ENCODE measurements at places on chromosomes 4 and X.
A peak's percentile ranks its signal among the peaks of the same experiment; 100 is the strongest.

GRCh38 chrX:15072880-15073279 lies 197.0 kb downstream of the ASB9 start:
- DNase-seq: no peak

- no peak for DNase-seq
Measured at GRCh38 chr4:109040441-109040840, 262.0 kb downstream of the COL25A1 start.

DNA sequence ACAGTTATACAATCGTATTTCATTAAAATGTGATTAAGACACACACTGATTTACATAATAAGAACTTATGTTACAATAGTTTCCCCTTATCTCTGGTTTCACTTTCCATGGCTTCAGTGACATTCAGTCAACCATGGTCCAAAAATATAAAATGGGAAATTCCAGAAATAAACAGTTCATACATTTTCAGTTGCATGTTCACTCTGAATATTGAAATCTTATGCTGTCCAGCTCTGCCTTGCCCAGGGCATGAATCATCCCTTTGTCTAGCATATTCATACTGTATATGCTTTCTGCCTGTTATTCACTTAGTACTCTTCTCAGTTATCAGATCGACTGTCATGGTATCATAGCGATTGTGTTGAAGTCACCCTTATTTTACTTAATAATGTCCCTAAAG lies 173.8 kb upstream of the DCAF12L2 start:
- DNase-seq: no peak

- no peak for DNase-seq
Measured at GRCh38 chr4:181502611-181503010, 740.6 kb upstream of the TENM3 start.

- DNase-seq: no peak
Measured at GRCh38 chr4:25161593-25161950, 1.3 kb upstream of the SEPSECS start.

DNA sequence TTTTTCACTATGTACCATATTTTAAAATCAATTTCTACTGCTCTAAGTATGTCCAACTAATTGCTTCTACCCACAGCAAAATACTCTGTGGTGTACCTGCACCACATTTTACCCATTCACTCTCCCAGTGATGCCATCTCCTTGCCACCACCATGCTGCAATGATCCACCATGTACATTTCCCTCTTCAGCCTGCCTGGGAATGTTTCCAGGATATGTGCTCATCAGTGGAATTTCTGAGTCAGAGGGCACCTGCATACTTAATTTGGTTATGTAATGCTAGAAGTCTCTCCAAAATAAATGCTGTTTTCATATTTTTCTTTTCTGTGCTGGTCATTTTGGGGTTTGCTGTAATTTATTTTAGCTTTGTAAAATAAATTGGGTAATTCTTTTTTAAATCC lies 33.2 kb upstream of the OCIAD2 start:
- DNase-seq: no peak

DNA sequence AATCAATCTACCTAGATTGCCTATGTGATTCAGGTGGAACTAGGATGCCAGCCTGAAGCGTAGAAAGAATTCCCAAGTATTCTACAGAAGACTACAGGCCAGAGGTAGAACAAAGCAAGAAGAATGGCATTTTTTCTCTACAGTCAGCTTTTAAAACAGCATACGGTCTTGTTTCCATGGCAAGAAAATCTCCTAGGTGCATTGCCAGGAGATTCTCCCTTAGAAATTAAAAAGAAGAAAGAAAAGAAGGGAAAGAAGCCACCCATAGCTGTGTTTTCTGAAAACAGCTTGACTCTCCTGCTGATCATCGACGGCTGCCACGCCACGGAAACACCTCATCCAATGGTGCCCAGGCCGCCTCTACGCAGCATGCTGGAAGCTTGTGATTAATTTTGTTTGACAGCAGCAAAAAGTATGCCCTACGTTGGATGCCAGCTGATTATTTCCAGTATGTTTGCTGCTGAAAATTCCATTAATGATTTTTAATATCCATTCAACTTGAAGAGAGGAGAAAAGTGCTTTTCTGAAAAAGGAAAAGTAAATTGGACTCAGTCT lies 24.1 kb downstream of the ANK2 start:
- no peak for DNase-seq

DNA sequence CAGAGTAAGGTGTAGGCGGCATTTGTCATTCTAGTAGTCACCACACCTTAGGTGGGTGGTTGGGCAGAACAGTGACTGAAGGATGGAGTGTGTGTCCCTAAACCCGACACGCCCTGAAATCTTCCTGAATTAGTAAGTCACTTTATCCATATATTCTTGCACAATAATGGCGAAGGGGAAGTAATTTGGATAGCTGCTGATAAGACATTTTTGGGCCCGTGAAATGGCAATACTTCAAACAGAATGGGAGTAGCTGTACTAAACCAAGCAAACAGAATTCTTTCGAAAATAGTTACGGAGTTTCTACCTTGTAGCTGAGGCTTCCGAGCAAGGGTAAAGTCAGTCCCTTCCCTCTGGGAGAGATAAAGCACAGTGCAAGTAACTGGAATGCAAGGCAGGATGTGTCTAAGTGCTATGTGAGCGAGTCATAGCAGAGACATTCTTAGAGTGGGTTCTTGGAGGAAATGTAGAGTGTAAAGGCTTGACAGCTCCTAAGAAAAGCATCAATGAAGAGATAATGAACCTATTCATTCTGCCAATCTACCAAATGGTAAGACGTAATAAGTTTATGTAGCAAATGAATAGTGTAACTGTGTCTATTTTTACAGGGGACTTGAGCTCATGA lies 72.8 kb downstream of the CLCN5 start:
- DNase-seq: no peak

DNA sequence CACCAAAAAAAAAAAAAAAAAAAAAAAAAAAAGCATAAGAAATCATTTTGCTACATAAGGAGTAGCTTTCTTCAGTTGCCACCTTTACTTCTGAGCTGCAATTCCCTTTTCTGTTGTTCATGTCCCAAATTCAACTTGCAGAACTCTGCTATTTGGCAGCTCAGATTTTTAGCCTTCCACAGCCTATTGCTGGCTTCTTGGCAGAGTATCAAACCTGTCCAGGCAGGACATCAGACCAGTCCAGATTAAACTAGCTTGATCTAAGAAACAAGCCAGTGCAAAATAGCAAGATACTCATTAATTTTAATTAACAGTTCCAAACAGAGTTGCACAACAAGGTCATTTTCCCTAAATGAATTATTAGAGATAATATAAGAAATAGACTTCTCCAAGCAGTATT lies 123.6 kb upstream of the NR3C2 start:
- no peak for DNase-seq

GRCh38 chrX:12322031-12322430 lies 183.8 kb downstream of the FRMPD4 start:
- DNase-seq: no peak

GRCh38 chr4:130901321-130901720 lies 1805.4 kb downstream of the C4orf33 start:
- no peak for DNase-seq

- DNase-seq: peak; percentile 40
Measured at GRCh38 chr4:21134994-21135393, 434.7 kb downstream of the PACRGL start.

DNA sequence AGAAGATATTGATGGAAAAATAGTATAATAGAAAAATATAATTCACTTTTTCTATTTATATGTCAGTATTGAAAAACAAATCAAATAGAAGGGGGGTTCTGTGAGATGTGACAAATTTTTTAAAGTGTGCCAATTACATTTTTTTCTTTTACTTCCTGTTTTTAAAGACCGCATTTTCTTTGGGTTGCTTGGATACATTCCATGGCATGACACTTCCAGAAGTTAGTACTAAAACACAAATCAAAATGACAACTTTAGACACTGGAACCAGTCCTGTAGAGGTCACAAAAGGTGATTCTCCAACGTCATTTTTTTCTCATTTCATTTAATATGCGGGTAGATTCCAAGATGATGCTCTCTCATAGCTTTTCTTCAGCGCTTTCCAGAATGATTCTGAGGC lies 116.2 kb upstream of the GNPDA2 start:
- DNase-seq: no peak

DNA sequence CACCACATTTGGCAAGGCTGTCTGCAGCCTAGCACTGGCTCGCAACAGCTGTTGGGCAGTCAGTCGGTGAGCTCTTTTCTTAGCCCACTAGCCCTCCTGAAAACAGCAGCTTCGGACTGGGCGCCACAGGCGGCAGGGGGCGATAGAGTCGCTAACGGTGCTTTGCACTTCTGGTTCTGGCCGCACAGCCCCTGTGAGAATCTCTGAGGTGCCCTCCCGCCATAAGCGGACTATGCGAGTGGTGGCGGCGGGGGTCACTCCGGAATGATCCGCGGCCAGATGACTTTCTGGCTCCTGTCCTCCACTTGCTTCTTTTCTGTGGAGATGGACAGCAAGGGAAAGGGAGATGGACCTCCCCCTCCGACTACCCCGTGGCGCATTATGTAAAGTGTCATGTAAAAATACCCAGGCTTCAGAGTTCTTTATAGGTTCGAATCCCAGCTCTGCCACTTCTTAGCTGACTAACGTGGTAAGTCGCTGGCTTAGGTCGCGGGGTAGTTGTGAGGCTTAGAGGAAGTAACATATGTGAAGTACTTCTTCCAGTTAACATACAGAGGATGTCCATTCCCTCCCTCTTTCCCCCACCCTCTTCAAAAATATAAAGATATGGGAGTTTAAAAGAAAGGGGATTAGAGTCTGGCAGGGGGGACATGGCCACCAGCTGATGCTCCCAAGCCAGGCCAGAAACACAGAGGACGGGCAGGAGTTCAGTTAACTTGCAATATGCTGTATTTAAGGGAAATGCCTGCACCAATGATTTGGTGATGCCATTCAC lies 11.0 kb downstream of the ARHGAP36 start:
- no peak for DNase-seq

- DNase-seq: no peak
Measured at GRCh38 chr4:128335541-128335940, 47.9 kb upstream of the PGRMC2 start.

DNA sequence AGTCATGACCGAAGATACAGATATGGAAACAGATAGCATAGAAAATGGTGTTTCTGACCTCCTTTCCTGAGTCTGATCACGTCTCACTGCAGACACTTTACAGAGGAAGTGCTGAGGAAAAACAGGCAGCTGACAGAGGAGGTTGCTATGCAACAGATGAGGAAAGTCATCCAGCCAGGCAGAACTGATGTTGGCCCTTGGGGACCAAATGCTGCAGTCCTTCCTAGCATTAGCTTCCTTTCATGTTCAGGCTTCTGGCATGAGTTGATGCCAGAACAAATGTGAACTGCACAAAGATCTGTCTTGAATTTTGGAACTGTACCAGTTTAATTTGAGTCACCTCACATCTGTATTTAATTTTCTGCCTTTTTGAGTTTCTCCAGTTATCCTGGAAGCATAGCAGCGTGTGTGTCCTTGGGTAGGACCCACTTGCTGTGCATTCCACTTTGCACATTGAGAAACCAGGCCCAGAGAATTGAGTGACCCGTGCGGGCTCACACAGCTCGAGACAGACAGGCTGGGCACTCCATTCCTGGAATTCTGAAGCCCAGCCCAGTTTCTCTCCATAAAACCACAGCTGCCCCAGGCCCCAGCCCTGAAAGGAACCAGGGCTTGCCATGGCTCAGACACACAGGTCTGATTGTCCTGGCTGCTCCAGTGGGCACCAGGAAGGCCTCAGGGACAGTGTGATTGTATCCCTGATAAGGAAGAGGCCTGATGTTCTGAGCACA lies 1.4 kb upstream of the MAGED1 start:
- peak; percentile 32 for DNase-seq

- DNase-seq: no peak
Measured at GRCh38 chr4:128536746-128537145, 249.1 kb upstream of the PGRMC2 start.

DNA sequence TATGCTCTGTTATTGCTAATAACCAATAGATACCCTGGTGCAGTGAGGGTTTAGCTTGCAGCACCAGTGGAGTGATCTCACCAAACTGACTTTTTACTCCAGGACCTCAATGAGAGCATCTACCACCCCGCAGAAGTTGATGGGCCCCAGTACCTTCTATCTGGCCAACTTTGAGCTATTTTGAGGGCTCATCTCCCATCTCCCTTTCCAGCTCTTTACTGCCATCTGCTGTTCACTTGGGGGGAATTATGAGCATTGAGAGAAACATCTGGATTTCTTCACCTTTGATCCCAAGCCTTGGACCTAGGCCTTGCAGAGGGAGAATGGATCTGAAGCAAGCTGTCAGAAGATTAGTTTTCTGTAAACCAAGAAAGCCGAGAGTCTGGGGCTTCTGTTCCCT lies 143.6 kb downstream of the TMEM164 start:
- DNase-seq: peak; percentile 23

GRCh38 chrX:14028473-14028872 lies 1.2 kb downstream of the GEMIN8 start:
- DNase-seq: no peak

DNA sequence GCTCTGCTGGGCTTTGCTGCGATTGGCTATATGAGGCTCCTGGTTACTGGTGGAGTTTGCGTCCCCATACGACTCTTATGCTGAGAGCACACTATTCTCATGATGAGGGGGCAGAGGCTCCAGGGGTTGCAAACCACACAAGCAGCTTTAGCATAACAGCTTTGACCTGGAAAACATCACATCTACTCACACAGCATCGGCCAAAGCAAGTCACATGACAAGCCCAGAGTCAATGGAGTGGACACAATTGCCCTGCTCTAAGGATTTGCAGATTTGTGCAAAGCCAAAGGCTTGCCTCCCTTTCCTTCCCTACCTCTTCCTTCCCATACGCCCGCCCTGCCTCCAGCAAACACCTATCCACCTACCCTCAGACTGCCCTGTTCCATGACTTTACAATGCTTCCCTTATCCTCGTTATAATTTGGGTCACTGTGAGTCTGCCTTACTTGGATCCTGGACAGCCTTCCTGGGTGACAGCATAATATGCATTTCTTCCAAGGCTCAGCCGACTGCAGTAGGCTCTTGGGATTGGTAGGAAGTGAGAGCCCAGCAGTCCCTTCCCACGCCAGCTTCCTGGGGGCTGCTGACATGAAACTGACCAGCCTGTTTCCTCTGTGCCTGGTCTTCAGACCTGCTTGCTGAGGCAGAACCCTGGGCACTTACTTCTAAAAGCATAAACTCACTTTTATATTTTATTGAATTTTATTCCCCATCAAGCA lies 208.2 kb upstream of the PSAPL1 start:
- no peak for DNase-seq

DNA sequence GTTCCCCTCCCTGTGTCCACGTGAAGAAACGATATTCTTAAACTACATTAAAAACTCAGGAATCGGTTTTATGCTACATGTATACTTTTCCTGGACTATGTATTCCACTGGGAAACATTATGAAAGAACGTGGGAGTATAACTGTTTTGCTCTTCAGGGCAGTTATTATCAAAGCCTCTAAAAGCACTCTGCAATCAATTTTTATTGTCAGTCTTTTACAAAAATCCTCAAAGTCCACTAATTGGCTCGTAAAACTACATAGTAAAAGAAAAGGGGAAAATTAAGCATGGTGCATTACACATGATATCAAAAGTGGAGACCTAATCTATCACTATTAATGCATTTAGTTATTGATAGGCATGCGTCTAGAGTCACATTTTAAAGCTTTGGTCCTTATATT lies 11.4 kb upstream of the CFAP299 start:
- no peak for DNase-seq

DNA sequence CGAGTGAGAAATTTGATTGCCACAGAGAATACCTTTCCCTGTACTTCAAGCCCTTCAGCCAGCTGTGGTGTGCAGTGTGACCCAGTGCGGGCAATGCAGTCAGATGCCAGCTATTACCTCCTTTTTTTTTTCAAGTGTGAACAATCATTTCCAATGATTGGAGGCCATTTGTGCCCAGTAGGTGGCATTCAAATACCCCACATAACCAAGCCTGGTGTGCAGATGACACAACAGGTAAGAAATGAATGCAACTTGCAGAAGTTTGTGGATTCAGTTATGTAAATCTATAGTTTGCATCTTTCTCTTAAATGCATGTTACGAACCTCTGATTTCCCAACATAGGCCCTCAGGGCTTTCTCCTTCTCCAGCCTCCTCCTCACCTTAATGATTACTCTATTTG lies 98.0 kb downstream of the CLCN4 start:
- DNase-seq: peak; percentile 9

Measured in NCI-H1092 treated with DMSO at 0.1 percent for 48 hours (cell line).